ENCODE measurements at places on chromosomes 13 and 19.

- DNase-seq = no peak
Measured at GRCh38 chr19:47152205-47152604, 21.6 kb downstream of the SAE1 start.

GRCh38 chr19:53553156-53553555 lies 15.2 kb downstream of the ZNF331 start:
- DNase-seq = no peak

DNA sequence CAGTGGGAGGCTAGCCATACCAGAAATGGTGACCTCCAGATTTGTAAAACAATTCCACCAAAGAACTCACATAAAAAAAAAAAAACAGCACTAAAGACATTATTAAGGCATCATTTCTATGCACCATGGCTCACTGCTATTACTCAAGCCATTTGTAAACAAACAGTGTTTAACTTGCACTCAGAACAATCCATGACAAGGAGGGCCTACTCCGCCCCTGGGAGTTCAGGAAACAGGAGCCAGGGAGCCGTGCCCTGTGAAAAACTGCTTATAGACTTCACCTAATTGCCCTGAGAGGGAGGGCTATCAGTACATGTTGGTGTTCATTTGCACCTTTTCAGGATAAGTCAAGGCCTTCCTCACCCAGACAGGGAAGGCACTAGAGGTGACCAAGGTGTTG lies 103.2 kb downstream of the ZNF429 start:
- DNase-seq = no peak

DNA sequence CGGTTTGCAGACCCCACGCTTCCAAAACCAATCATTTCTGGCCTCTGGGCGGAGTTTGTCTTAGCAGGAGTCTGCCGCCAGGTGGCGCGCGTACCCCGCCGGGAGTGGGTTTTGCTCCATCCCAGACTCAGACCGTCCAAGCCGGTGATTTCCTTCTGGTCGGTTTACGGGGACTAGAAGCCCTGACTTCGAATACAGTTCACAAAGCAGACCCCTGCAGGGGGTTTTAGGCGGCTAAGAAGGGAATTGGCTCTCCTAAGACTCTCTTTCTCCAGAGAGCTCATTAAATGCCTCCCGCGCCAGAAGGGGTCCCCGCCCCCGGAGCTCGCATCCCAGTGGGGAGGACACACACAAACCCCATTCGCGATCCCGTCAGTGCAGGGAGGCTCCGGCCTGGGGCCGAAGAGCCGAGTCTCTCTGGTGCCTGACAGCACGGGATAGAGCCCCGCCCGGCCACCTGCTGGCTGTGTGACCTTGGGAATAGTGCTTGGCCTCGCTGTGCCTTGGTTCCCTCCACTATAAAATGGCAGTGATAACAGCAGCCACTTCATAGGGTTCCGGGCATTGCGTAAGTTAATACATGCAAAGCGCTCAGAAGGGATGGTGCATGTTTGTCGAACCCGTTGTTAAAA lies 8.6 kb upstream of the NUP62 start:
- DNase-seq = peak; percentile 62

DNA sequence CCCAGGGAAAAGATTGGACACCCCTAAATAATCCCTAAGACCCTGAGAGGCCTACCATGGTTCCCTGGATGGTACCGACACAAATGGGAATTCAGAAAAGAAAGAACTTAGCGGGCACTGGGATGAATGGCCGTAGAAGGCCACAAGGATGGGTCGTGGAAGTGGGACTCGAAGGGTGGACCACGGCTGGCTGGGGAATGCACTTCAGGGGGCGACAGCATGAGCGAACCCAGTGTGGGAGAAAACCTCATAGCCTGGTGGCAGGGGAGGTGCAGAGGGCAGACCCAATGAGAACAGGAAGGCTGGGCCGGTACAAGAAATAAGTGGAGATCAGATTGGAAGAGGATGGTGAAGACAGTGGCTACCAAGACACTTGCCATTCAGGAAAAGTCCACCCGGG lies 28.7 kb downstream of the LATS2 start:
- DNase-seq = no peak

DNA sequence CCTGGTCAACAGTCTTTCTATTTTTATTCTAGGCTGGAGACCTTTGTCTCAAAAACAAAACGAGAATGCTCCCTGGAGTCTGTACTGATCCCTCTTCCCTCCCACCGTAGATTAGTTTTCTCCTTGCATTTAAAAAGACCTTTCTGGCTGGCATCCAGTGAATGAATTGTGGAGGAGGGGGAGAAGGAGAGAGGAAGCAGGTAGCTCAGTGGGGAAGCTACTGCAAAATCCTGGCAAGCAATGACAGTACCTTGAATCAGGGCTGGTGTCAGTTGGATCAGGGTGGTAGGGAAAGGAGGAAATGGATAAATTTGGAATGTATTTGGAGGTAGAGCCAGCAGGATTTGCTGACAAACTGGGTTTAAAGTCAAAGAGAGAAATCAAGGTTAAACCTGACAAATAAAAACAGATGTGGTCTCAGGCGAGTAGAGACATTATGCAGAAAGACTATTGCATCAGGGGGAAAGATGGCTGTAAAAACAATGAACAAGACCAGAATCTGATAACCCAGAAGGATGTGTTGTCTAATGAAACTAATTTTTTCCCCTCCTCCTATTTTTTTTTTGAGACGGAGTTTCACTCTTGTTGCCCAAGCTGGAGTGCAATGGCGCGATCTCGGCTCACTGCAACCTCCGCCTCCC lies 3.5 kb upstream of the CYP2S1 start:
- peak; percentile 21 for DNase-seq

- no peak for DNase-seq
Measured at GRCh38 chr13:94567581-94567980, 28.4 kb downstream of the TGDS start.

GRCh38 chr13:36029166-36029565 lies 102.0 kb downstream of the DCLK1 start:
- no peak for DNase-seq

DNA sequence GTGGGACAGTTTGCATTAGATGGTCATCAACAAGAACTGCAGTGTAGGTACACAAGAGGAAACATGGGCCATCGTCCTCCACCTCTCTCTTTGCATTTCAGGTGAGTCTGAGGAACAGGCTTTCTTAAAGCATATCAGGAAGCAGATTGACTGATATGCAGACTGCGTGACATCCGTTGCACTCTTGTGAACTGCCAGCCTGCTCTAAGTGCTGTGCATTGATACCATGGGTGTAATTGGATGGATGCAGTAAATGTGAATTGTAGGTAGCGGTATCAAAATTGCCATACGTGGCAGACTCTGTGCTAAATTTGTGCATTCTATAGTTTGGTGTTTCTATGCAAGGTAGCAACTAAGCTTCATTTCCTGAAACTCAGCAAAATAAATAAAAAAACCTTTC lies 1008.3 kb downstream of the EFNB2 start:
- no peak for DNase-seq

- DNase-seq = no peak
Measured at GRCh38 chr19:35719402-35720162, 1.8 kb downstream of the KMT2B start.

DNA sequence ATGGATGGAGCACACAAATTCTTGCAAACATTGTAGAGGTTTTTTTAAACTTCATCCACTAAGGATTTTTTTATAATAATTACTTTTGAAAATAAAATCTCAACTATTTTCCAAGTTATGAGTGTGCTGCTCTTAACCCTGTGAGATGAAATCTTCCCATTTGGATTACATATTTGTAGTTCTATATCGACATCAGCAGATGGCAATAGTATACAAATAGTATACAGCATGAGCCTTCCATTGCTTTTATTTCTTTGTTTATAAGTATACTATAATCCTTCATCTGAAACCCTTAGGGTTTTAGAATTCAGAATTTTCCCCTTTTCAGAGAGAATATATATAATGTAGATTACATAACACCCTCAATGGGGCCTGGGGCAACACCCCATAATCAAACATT lies 70.5 kb downstream of the GJA3 start:
- DNase-seq = no peak

DNA sequence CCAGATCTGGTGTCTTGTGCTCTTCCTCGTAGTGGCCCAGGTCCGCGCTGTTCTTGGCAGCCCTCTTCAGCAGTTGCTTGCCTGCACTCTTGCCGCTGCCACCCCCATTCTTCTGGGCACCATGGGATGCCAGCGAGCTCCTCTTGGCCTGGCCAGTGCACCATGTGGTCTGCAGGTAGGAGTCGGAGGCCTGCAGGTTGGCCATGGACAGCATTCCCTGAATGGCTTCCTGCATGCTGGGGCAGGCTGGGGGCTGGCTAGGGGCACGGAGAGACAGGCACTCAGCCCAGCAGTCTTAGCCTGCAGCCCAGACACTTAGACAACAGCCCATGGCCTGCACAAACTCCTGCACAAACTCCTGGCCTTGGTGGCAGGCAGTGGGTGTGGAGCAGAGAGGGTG lies 234.9 kb downstream of the TUBA3C start:
- no peak for DNase-seq

DNA sequence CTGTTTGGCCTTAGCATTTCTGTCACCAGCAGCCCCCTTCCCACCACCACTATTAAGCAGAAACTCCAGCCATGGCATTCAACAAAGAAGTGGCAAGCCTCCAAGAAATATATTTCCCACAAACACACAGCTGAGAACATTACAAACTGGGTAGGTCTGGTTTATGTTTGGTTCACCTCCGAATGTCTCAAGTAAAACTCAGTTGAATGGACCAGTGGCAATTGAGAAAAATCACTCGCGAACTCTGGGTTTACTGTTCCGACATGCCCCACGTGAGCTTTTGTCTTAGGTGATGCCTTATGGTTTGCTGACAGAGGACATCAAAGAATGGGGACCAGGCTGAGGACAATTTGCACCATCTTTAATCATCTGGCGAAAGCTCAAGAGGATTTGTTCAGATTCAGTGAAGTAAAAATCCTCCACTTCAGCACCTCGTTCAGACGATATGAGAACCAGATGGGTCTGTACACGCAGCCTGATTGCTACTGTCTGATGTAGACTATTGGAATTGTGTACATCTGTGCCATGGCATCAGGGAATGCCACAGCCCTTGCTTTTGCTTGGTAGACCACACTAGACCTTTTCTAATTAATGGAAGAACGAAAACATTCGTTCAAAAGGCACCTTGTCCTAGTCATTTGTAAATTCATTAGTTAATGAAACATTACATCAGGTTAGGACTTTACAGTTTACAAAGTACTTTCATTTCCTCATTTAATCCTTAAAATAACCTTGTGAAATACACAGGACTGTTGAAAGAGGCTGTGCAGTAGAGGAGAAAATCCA lies 59.4 kb downstream of the SLC10A2 start:
- no peak for DNase-seq

GRCh38 chr19:38742906-38743305 lies 1.4 kb downstream of the CAPN12 start:
- no peak for DNase-seq
